Activated T-helper 1 cell treated with anti-CD3 and anti-CD28 coated beads, Interleukin-12 subunit alpha, Interleukin-12 subunit beta, Interleukin-2, Interleukin-4 antibody, amounts not matched to agents 30 ng/mL and 10 ng/mL and 1 ng/mL, durations not matched to agents 14 hours and 24 hours and 36 hours (primary cell): ENCODE measurements at places on chromosomes 4 and X. TPM values are rescaled to one million over a fixed set of nuclear protein-coding genes. Genes with fewer than 3 reads are reported as not detected.

ACE2 gene
- 0.10 TPM in 1 of 2 replicates, not detected in the other for total RNA-seq

ENAM gene
- total RNA-seq: not detected in 2 replicates

FTHL17 gene
- not detected in 2 replicates for total RNA-seq

GRCh38 chrX:19990151-19990555 is 708 bp downstream of the BCLAF3 start:
- no peak for DNase-seq

- DNase-seq: no peak
Measured at GRCh38 chrX:146863566-146863965, 49.0 kb upstream of the CXorf51A start.

- DNase-seq: no peak
Measured at GRCh38 chr4:46886711-46887110, 22.3 kb downstream of the COX7B2 start.

DNA sequence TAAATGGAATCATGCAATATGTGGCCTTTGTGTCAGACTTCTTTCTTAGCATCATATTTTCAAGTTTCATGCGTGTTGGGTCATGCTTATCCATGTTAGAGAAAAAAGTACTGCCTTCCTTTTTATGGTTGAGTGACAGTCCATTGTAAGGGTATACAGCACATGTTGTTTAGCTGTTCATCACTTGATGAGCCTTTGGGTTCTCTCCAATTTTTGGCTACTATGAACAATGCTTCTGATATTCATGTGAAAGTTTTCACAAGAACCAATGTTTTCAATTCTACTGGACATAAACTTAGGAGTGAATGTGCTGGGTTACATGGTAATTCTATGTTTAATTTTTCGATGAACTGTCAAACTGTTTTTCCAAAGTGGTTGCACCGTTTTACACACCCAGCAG is 28.1 kb upstream of the LNX1 start:
- no peak for DNase-seq

DNA sequence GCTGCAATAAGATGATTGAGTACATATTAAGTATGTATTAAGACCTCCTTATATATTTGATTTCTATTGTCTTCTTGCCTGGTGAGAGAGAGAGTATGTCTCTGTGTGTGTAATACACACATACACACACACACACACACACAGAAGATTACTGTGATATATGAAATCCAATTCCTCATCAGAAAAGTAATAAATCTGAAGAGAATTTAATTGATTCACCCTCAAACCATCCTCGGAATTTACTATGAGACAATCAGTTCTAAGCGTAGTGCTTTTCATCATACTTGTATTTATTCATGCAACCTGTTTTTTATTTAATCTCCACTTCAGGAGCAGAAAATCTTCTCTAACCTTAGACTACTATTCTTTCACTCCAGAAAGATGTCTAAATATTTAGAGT is 62.3 kb upstream of the TLL1 start:
- DNase-seq: no peak

GRCh38 chr4:186699298-186699697 is 24.4 kb downstream of the FAT1 start:
- DNase-seq: no peak
